ENCODE measurements at places on chromosomes 4 and X. TPM values are rescaled to one million over a fixed set of nuclear protein-coding genes. Genes with fewer than 3 reads are reported as not detected.

C4orf50 gene
- total RNA-seq, result not detected

GRCh38 chr4:140463614-140464013 lies 34.5 kb downstream of the MGAT4D start:
- no peak overlapping the region for H3K27ac ChIP-seq
- no peaks in the 10 kb centered on the region for H3K36me3 ChIP-seq
- DNase-seq, result no peak
- H3K4me1 ChIP-seq, result peaks cover 8% of the 10 kb centered on the region
- H3K27me3 ChIP-seq, result no peaks in the 10 kb centered on the region

DNA sequence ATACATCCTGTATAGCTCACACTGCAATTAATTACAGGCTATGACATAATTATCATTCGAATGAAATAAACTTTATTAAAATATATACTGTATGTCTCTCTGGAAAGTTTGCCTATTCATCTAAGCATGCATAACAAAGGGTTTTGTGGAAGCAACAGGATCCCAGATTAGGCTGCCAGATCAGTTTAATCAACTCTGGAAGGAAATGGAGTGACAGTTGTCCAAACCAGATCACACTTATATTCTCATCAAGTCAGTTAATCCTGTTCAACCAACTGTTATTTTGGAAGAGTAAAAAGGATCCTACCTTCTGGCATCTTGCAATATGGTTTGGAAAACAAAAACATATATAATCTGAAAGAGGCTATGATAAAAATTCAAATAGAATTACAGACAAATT lies 312.2 kb downstream of the FAT4 start:
- H3K27me3 ChIP-seq, result no peaks in the 10 kb centered on the region
- H3K4me1 ChIP-seq, result no peaks in the 10 kb centered on the region
- H3K4me3 ChIP-seq, result no peak overlapping the region
- no peaks in the 10 kb centered on the region for H3K36me3 ChIP-seq

DNA sequence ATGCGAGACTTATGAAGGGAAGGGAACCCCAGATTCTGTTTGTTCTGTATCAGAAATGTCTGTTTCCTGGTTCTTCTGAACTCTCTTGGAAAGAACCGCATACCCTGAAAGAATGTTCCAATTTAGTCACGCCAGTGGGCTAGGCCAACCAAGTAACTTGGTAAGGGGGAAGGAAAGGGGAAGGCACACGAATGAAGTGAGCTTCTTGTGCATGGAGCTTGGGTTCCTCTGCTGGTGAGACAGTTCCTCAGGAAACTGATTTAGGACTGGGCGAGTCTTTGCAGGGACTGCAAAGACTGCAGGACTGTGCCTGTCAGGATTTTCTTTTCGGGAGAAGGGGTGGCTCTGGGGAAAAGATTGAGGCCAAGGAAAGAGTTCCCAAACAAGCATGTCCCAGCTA lies 35.6 kb downstream of the FRMPD3 start:
- no peaks in the 10 kb centered on the region for H3K4me1 ChIP-seq
- H3K36me3 ChIP-seq, result no peaks in the 10 kb centered on the region
- no peak for DNase-seq
- H3K4me3 ChIP-seq, result no peak overlapping the region

DNA sequence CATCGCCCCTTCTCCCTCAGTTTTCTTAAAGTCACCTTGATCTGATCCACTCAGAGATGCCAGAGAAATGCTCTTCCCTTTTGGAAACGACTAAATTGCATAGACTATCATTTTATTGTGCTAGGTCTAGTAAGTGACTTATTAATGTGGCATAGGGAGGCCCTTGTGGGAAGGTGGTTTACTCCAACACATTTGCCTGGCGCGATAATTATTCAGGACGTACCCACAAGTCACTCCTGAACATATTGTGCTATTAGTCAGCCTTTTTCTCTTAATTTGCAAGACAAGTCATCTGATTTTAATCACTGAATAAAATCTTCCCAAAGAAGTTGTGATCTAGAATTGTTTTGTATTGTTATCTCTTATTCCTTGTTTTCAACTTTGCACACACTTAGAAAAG lies 7.6 kb downstream of the ENPEP start:
- H3K27ac ChIP-seq, result no peak overlapping the region
- H3K27me3 ChIP-seq, result no peaks in the 10 kb centered on the region
- no peak overlapping the region for H3K4me3 ChIP-seq

FMR1 gene
- total RNA-seq, result 61.9 TPM

GRCh38 chr4:89334311-89334710 lies 26.7 kb upstream of the GPRIN3 start:
- H3K36me3 ChIP-seq, result no peaks in the 10 kb centered on the region
- H3K4me1 ChIP-seq, result no peaks in the 10 kb centered on the region
- no peak overlapping the region for H3K4me3 ChIP-seq

- H3K4me1 ChIP-seq, result no peaks in the 10 kb centered on the region
- no peak for DNase-seq
- H3K4me3 ChIP-seq, result no peak overlapping the region
- H3K27me3 ChIP-seq, result no peaks in the 10 kb centered on the region
- H3K36me3 ChIP-seq, result no peaks in the 10 kb centered on the region
- no peak overlapping the region for H3K27ac ChIP-seq
These were observed 340.8 kb downstream of the PAPSS1 start for GRCh38 chr4:107379054-107379869.

Data from Calu3 (cell line).